ENCODE measurements at places on chromosomes 1 and 21.
A peak's percentile ranks its signal among the peaks of the same experiment; 100 is the strongest.

DNA sequence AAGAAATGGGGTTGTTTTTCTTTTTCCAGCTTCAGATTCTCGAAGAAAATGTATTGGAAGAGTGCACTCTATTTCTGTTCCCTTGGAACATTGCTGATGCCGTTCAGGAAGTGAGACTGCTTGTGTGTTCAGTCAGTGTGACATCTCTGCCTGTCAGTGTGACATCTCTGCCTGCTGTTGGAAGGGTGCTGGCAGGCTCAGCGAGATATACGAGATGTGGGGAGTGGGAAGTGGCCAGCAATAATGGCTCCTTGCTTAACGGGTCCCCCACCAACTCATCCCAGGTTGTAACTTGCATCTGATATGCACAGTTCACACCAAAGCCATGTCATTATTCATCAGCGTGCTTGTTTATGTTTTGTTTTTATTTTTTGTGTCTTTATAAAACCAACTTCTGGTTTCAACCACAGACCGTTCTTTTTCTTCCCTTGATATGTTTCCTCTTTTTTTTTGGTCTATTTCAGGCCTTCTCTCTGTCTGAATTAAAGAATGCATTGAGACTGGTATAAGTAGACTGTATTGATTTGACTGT, 145.4 kb downstream of the GALNT2 start:
- DNase-seq, result no peak

DNA sequence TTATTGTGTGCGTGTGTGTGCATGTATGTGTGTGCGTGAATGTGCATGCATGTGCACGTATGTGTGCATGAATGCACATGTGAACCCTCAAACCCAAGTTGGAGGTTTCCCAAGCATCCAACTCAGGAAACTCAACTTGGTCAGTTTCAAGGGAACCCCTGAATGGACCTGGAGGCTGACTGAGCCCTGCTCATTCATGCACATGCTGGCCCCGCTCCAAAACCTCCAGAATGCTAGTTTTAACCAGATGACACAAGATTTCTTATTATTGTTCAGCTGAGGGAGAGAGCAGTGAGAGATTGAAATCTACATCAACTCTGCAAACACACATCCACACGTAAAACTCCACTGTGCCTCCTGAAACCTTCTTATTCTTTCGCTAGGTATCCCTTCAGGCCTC, 104.4 kb downstream of the OMA1 start:
- DNase-seq, result no peak

DNA sequence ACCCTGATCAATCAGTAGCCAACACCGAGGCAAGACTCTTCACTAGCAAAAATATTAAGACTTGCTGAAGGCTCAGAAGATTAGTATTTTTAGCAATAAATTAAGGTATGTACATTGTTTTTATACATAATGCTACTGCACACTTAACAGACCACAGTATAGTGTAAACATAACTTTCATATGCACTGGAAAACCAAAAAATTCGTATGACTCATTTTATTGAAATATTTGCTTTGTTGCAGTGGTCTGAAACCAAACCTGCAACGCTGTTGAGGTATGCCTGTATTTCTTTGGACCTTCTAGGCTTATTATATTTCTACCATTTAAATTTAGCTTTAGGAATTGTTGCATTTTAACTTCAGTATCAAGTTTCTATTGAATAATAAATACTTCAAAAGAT, 65.8 kb upstream of the BCL9 start:
- no peak for DNase-seq

DNA sequence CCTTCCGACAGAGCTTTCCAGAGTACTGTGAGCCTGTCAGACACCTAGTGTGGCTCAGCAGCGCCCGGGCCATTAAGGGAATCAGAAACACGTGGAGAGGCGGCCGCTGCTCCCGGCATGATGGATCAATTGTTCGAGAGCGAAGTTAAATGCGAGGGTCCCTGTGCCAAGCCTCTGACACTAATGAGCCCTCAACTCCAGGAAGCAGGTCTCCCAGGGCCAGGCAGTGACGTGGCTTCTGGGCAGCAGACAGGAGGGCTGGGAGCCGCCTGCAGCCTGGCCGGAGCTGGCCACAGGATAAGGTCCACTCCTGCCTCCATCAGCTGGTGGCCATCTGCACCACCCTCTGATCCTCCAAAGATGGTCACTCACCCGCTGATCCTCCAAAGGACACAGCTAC, 67.5 kb upstream of the CLDN14 start:
- no peak for DNase-seq

DNA sequence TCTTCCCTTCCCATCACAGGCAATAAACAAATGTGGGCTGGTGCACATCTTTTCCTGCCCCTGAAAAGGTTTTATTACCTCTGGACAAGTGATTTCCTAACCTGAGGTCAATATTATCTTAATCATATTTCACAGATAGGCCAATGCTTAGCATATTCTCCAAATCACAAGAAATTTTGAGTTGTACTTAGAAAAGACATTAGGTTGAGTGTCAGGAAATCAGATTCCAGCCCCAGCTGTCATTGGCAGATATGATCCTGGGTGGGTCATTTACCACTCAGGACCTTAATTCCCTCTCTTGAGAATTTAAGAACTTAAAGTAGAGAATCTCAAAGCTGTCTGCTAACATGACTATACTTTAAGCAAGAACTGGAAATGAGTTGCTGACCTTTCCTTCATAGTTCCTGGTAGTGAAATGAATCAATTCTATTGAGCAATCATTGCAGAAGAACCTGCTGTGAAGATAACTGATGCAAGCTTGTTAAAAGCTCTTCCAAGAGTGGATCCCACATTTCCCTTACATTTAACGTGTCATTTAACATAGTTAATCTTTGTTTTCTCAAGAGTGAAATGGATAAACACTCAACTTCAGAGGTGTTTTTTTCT, 46.4 kb upstream of the CR2 start:
- no peak for DNase-seq

DNA sequence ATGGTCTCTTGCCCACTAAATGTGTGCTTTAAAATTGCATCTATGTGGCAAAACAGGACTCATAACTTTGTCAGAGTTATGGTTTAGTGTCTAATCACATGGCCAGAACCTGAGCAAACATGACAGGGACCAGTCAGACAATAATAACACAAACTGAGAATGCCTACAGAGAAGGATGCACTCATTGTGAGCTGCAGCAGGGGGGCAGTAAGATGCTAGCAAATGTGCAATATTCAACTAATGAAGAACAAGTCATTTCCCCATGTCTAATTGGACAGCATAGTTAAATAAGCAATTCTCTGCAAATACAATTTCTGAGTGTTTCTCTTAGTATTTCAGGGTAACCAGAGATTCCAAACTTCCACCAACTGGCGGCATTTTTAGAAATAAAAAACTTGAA, 30.8 kb downstream of the SPAG17 start:
- DNase-seq, result no peak

- DNase-seq, result no peak
These were observed 161.8 kb downstream of the CLIC6 start for GRCh38 chr21:34830386-34831170.

DNA sequence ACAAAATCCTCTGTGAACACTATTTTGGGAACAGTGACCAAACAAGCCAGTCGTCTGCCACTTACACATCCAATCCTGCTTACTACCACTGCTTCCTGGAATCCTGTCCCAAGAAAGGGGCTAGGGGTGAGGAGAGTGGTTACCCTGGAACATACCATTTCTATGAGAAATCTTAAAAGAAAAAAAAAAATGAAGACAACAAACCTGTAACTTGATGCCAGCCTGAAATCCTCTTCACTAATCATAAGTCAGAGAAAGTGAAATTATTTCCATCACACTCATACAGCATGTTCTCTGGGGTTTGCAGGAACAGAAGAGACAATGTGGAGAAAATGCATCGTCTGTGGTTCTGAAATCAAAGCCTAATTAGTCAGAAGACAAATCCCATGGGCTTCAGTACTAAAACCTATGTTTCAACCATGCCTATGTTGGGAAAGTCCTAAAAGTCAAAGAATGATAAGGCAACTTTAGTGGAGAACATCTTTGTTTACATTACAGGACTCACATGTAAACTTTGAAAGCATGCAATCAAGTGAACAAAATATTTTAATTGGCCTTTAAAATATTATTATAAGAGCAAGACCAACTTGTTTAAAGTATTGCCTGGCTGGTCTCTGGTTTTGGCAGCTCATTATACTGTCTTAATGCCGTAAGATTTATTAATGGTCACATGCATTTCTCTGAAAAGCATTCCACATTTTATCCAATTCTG, 220.7 kb downstream of the LTN1 start:
- DNase-seq, result no peak

GRCh38 chr21:36473203-36473602, 6.7 kb downstream of the CLDN14 start:
- no peak for DNase-seq

- DNase-seq, result no peak
These were observed 182.5 kb downstream of the ZC3H11B start for GRCh38 chr1:219430419-219430818.

DNA sequence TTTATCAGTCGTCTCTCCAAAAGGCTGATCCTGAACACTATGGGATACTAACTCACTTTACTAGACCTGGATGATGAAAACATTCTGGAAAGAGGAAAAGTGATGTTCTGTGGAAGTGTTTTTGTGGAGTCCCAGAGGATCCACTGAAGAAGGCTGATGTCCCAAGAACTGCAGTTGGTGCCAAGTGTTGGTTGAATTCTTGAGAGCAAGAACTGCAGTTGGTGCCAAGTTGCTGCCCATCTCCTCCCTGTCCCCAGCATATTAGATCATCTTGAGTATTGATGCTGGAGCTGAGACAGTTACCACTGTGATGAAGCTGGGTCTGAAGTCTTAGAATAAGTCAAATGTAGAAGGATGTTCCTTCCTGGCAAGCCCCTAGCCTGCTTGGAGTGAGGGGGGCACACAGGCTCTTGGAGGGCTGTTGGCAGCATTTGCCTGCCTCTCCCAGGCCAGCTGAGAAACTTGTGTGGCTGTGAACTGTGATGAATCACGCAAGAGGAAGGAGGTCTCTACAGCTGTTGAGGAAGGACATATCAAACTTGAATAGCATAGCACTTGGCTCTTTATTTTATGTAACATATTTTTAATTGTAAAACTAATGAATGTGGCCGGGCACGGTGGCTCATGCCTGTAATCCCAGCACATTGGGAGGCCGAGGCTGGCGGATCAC, 48.1 kb downstream of the DNAJC6 start:
- DNase-seq, result no peak

DNA sequence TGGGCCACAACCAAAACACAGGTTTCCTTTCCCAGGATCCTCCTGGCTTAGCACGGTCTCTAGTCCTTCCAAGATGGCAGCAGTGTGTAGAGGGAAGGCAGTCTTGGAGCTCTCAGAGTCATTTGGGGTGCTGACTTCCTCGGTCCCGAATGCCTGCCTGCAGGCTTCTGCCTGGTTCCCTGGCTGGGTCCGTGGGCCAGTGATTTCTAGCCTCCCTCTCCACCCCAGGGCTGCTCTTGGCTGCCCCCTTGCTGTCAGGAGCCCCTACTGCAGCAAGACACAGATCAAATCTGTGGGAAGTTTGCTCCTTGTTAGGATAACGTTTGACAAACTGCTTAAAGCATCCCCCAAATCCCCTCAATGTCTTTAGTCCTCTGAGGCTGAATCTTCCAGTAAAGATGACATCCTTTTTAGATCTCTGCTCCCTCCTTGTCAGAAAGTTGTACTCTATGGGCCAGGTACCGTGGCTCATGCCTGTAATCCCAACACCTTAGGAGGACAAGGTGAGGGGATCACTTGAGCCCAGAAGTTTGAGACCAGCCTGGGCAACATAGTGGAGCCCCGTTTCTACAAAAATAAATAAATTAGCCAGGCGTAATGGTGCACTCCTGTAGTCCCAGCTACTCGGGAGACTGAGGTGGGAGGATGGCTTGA, 272.5 kb downstream of the RRAGC start:
- peak; percentile 58 for DNase-seq

DNA sequence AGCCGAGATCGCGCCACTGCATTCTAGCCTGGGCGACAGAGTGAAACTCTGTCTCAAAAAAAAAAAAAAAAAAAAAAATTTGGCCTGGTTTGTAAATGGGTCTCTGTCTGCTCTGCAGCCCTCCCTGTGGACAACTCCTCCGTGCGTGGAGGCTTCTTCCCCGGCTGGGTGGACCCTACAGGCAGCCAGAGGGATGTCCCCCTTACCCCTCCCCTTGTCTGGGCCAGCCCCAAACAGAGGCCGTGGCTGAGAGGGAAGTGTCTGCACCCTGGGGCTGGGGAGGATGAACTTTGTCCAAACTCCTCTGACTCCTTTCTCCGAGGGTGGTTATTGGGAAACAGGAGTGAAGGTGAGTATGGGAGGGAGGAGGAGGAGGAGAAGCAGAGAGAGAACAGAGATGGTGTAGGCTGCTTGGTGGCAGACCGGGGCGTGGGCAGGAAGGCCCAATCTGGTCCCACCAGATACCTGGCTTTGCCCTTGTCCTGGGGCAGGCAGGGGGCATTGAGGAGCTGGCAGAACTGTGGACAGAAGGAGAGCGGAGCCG, 61.3 kb downstream of the UBIAD1 start:
- DNase-seq, result no peak

- no peak for DNase-seq
These were observed 51.6 kb upstream of the SPATA6 start for GRCh38 chr1:48523558-48523957.

DNA sequence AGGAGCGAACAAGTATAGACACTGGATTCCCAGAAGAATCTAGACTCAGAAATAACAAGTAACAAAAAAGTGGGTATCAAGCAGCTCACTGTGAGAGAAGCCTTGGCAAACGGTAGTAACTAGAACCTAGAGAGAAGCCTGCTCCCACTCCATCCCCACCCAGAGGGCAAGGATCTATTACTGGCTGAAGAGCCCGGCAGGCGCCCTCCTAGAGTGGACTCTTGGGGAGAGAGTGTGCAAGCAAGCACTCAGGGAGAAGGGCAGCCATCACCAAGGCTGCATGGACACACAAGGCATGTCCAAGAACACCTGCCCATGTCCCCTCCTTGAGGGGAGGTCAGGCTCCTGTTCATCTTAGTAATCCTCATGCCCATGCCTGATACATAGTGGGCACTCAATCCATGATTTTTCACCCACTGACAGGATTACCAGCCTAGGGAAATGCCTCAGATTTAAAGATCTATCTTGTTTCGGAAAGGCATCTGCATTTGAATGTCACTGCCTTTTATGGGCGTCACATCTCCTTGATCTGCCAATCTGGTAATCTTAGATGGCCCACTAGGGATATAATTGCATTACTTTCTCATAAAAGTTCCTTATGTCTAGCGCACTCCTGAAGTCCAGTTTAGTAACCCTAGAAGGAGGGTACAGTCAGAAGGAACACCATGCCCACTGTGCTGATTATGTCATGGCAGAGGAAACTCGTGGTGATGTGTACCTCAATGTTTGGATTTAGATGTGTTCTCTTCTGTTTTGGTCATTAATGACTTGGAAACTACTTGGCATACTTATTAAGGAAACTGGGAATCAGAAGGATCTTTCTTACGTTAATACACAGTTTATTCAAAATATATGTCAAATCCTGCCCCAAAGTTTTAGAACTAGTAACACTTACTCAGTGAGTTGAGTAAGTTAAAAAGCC, 14.4 kb downstream of the CNN3 start:
- DNase-seq, result no peak

DNA sequence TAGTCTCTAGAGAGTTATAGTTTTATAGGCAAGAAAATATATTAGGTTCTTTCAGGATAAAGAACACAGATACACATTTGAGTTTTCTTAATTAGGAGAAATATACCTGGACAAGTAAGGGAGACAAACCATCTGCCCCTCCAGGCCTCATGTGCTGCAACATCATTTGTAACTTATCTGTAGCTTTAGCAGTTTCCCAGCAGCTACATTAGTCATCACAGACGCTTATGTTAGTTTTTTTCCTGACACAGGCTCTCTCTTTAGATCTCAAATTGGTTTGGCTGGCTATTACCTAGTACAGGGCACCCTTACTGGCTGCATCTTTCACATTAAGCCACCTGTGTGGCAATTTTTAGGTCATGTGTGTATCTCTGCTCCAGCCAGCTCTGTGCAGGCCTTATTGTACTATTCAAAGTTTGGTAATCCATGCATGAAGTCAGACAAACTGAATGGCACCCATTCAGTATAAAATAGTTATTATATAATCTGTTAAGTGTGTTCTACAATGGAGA, 25.9 kb downstream of the GNPAT start:
- no peak for DNase-seq
